Stimulated activated CD8-positive, alpha-beta memory T cell treated with anti-CD3 and anti-CD28 coated beads, Interleukin-7, amount 100 ng/mL, for 1 hour (primary cell): ENCODE measurements at places on chromosomes 4 and X.

- no peak for DNase-seq
Observed at GRCh38 chr4:7854697-7855370, 84.8 kb downstream of the AFAP1 start.

- DNase-seq = no peak
Observed at GRCh38 chr4:98566361-98567008, 91.9 kb downstream of the TSPAN5 start.

DNA sequence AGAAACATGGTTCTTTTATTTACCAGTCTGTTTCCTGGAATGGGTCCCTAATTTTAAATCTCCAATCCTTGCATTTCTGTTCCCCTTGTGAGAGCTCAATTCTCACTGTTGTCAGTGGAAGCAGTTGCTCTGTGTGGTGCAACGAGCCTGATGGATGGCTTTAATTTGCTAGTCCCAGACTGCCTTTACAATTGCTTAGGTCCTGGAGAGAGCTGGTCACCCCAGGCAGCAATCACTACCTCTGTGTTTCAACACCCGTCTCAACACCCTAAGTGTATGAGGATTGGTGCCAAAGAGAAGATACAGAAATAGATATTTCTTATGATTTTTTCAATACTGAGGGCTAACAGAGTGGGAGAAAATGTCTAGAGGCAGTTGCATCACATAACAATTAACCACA lies 873.8 kb downstream of the GLUD2 start:
- no peak for DNase-seq

DNA sequence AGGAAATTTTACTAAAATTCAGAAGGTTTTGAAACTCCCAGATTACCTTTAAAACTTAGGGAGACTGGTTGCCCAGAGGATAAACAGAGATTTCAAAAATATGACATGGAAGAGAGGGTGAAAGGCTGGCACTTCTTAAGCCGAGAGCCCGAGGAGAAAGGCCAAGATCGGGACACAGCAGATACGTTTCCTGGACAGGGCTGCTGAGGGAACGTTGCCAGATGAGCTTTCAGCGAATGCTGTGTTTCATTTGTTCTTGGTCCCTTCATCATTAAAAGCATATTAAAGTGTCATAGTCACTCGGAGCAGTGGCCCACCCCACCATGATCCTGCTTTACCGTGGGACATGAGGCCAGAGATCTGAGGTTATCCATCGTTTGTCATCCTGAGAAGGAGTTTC lies 37.9 kb upstream of the STOX2 start:
- DNase-seq = no peak

GRCh38 chr4:155339588-155339987 lies 37.2 kb downstream of the MAP9 start:
- DNase-seq = no peak

GRCh38 chr4:72843466-72843865 lies 226.1 kb downstream of the COX18 start:
- DNase-seq = no peak

GRCh38 chrX:9980927-9981326 lies 13.8 kb downstream of the CLDN34 start:
- DNase-seq = no peak

GRCh38 chrX:48578661-48579128 lies 4.4 kb downstream of the RBM3 start:
- DNase-seq = no peak

DNA sequence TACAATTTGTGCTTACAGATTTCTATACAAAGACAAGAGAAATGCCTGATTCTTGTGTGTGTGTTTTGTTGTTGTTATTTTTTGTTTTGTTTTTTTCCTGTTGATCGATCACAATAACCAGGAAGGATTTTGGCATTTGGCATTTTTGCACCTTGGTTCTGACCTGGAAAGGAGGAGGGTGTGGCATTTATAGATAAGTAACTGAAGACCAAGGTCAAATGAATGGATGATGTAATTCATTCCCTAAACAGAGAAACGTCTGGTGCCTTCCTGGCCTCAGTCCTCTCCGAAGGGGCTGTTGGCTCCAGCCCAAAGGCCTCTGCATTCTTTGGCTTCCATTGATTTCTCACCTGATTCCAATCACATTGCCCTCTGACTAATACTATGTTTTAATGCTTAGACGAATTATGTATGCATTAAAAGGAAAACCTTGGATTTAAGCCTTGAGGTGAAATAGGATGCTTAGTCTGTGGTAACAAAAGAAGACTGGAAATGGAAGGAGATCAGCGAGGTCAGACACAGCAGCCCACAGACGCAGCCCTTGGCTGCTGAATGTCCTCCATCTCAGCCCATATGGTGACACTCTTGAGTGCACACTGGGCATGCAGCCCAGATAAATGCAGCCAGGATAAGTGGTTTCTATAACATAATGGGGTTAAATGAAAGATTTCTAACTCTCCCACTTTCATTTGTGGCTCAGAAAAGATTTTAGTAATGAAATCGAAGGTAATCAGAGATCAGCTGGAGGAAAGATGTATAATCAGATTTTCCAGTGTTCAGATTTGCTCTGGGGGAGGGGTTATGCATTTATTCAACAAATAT lies 60.5 kb upstream of the TRIM2 start:
- DNase-seq = no peak

- no peak for DNase-seq
Observed at GRCh38 chrX:143581240-143581639, 54.7 kb downstream of the SLITRK4 start.

DNA sequence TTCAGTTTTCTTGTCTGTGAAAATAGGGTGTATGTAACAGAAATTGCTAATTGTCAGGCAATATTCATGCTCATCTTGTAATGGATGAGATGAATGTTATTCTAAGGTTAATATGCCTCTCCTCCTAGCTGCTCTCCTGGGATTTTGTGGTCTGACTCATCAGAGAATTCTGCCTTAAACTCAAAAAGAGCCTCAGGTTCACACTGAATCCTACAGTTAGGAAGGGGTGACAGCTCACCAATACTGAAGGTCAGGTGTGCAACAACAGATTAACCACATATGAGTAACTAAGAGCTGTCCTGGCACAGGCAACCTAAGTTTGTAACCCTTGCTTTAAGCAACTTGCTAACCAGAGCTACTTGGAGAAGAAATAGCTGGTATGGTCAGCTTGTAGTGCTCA lies 197.7 kb downstream of the SPATA18 start:
- DNase-seq = no peak

DNA sequence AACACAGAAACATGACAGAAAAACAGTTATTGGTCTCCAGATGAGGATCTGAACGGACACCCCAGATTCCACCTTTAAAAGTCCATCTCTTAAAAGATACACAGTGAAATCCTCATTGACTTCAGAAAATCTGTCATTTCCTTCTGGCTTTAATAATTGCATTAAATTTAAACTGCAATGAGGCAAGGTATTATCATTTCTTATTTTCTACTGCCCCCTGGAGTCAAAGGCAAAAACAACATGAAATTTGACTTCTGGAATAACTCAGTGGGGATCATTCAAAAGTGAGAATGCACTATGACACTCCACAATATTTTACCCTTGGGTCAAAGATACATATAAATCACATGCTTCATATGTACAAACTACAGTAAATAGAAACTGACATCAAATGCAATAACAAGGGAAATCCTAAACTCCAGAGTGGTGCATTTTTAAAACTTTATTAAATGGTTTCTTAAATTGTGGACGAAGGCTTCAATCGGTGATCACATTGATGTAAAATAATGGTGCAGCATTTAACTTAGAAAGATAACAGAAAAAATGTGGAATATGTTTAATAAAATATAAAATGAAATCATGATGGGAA lies 56.4 kb upstream of the SPANXN1 start:
- no peak for DNase-seq

GRCh38 chrX:53313728-53314105 lies 32.3 kb upstream of the IQSEC2 start:
- no peak for DNase-seq

DNA sequence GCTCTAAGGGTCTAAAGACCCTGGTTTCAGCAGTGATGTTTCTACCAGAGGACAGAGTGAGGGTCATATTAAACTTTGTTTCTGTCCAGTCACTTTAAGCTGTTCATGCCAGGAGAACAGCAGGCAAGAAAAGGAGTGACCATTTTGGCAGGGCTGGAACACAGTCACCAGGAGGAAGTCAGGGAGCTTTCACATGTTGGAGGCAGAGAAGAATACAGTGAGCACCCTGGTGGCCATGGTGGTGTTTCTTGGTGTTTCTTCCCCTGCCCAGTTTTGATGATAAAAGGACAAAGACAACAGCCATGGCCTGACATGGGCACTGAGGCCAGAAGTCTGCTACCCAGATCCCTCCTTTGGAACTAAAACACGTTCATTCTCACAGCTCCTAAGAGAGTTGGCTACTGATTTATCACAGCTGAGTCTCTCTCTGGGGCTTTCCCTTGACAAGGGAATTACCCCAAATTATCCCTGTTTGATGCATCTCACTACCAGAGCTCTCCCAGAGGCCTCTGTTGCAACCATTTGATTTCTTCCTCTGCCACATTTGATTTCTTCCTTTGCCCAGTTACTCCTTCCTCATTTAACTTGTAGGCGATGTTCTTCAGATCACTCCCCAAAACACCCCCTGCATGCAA lies 106.4 kb upstream of the NWD2 start:
- no peak for DNase-seq

GRCh38 chr4:8689741-8690140 lies 97.2 kb downstream of the CPZ start:
- DNase-seq = no peak

DNA sequence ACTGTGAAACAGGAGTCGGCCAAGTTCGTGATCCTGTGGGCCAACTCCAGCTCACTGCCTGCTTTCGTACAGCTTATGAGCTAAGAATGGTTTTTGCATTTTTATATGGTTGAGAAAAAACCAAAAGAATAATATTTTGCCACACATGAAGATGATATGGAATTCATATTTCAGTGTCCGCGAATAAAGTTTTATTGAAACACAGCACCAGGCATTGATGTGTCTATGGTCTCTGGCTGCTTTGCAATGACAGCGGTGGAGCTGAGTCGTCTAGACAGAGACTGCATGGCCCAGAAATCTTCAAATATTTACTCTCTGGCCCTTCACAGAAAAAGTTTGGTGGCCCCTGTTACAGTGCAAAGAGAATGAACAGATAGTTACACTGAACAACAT lies 20.2 kb downstream of the CLCN4 start:
- DNase-seq = no peak

DNA sequence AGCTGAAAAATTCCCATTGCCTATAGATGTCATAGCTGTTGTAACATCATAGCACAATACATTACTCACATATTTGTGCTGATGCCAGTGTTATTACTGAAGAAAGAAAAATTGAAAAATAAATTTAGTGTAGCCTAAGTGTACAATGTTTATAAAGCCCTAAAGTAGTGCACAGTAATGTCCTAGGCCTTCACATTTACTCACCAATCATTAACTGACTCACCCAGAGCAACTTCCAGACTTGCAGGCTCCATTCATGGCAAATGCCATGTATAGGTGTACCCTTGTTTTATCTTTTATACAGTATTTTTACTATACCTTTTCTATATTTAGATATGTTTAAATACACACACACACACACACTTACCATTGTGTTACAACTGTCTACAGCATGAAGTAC lies 265.4 kb upstream of the MAGEB18 start:
- no peak for DNase-seq

DNA sequence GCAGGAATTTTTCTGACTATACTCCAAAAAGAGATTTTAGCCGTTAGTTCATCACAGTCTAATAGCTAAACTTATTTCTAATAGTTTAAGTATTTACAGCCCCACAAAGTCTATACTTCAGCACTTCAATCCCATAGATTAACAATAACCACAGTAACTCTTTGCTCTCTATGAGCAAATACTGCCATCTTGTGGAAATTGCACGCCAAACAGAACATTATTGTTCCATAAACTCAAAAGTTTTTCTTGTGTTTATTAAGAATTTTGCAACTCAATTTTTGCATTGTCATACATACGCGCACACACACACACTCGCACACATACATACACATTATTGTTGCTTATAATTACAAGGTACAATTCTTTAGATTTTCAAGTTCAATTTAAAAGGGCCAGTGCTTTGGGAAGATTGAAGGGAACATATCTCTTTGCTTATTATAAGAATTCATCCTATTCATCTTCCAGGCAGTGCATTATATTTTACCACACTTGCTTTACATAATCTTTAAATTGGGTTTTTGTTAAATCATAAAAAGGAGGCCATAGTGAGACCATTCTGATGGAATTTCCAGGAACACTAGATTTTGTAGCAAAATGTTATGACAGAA lies 63.8 kb upstream of the ATOH1 start:
- no peak for DNase-seq

DNA sequence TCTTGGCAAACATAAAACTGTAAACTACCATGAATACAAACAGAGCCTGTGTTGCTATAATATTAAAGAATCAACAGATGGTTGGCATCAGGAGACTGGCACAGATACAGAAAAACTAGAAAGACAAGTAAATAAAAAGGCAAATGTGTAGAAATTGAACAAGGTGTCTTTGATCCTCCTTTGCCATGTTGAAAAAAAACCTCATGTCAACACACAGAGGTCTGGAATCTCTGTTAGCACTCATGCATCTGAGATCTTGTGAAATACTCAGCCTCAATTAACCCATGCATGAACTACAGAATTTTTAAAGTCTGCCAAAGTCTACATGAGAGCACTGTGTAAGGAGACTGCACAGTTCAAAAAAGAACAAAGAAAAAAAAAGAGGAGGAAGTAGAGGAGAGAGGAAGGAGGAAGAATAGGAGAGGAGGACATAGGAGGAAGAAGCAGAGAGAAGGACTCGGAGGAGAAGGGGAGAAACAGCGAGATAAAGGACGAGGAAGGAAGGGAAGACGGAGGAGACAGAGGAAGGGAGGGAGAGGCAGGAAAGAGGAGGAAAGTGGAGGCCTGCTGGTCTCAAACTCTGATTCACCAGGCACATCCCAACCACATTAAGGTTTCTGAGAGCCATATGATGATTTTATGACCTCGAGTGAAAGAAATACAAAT lies 52.8 kb downstream of the PRDM5 start:
- DNase-seq = no peak

GRCh38 chr4:123301923-123302322 lies 94.7 kb upstream of the SPRY1 start:
- no peak for DNase-seq

DNA sequence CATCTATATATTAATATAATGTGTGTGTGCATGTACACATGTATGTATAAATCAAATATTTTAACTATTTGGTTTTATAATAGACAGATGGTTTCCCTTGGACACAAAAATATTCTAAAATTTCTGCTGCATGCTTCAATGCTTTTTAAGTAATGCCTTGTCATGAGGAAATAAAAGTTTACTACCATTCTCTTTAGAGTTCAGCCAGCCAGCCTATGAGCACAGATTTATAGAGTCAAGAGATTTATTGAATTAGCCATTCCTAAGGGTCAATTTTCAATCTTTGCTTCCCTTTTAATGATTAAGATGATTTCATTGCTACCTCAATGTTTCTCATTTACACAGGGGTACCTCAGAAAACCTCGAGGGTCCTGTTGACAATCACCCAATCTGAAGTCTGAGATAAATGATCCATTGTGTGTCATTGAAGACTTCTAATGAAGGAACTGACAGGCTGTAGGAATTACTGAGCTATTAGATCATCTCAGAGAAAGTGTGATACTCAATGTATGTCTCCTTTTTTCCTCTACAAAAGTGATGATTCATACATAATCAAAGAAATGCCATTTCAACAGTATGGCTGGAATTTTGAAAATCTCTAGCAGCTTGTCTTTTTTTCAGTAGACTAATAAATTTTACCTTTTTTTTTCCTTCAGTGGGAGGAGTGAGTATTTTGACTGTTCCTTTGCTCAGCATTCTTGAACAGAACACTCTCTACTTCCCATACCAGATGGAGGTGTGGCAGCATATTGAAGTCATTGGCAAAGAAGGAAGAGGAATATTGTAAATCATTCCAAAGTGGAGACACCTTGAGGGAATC lies 222.6 kb upstream of the PCDH18 start:
- DNase-seq = no peak
